Ovary (tissue), 10 donors: ENCODE measurements at places on chromosomes 6 and 20. TPM values are rescaled to one million over a fixed set of nuclear protein-coding genes. Genes with fewer than 3 reads are reported as not detected.

The JPH2 gene
- 27.4 TPM for total RNA-seq

GRCh38 chr6:166533205-166533824 lies 53.2 kb downstream of the RAMACL start:
- DNase-seq, result no peak

- no peak for DNase-seq
Observed at GRCh38 chr6:135842618-135843392, 8.7 kb upstream of the PDE7B start.

The TUBE1 gene
- total RNA-seq, result 22.9 TPM

DNA sequence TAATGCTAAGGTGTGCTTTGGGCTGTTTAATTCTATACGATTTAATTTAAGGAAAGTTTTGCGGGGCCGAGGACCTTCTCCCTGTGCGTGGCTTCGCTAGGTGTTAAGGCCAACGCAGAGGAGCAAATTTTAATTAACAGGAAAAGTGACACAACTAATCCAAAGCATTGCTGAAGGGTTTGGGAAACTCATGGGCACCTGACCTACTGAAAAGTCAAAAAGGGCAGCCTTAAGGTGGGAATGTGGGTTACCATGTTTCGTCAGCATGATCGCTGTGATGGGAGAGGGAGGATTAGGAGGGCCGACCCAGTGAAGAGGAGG lies 415 bp upstream of the CUL9 start:
- no peak for DNase-seq

DNA sequence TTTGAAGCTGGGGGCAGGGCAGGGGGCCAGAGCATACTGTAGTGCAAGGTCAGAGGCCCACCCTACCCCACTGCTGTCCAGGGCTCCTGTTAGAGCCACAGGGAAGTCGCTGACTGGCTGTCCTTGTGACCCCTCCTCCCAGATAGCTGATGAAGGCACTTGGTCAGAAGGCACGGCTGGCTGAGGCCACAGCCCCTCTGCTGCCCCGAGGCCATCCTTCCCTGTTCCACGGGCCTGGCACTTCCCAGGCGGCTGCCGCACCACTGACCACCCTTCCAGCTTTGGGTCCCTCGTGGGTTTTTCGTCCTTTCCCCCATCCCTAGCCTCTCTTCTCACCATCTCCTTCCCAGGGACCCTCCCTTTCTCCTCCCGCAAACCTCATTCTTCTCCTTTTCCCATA lies 9.2 kb upstream of the EMILIN3 start:
- DNase-seq, result no peak

- no peak for DNase-seq
Observed at GRCh38 chr6:125193208-125193607, 39.6 kb downstream of the TPD52L1 start.

The AURKA gene
- total RNA-seq, result 10.0 TPM

DNA sequence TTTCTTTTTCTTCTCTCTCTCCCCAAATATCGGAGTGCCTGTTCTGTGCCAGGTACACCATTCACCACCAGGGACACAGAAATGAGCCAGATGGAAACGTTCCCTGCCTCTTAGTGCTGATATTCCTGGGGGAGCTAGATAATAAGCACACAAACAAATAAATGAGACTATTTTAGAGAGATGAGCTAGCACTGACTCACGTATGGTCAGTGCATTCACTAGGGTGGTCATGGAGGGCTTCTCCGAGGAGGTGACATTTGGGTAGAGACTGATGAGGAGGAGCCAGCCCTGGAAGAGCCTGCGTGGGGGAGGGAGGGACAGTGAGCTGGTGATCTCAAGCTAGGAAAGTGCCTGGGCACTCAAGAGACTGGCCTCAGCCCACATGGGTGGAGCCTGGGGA lies 252.3 kb upstream of the KCNG1 start:
- DNase-seq, result no peak

DNA sequence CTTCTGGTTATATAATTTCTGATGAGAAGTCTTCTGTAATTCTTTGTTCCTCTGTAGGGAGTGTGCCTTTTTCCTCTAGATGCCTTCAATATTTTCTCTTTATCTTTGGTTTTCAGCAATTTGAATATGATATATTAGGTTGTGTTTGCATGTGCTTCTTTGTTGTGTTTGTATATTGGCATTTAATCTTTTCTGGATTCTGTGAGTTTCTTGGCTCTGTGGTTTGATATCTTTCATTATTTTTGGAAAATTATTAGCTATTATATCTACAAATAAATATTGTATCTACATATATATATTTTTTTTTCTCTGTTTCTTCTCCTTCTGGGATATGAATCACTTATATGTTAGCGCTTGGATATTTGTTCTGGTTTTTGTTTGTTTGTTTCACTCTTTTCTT lies 9.1 kb upstream of the DBNDD2 start:
- DNase-seq, result no peak
